ENCODE measurements at places on chromosomes 16 and 17. TPM values are rescaled to one million over a fixed set of nuclear protein-coding genes. Genes with fewer than 3 reads are reported as not detected.
A peak's percentile ranks its signal among the peaks of the same experiment; 100 is the strongest.

SPG7 gene
- total RNA-seq = 48.0 TPM

LGALS9B gene
- 14.3 TPM for total RNA-seq

KRTAP3-1 gene
- not detected for total RNA-seq

C17orf100 gene
- 1.7 TPM for total RNA-seq

SNN gene
- 19.1 TPM for total RNA-seq

PRRT2 gene
- total RNA-seq = not detected

GRCh38 chr16:21650521-21650920, 1.9 kb downstream of the IGSF6 start:
- ATAC-seq = no peak

- ATAC-seq = peak; percentile 13
These were observed 676 bp upstream of the KRT13 start for GRCh38 chr17:41505809-41506767.

- ATAC-seq = no peak
These were observed 218.0 kb upstream of the CNTNAP4 start for GRCh38 chr16:76059186-76059585.

DNA sequence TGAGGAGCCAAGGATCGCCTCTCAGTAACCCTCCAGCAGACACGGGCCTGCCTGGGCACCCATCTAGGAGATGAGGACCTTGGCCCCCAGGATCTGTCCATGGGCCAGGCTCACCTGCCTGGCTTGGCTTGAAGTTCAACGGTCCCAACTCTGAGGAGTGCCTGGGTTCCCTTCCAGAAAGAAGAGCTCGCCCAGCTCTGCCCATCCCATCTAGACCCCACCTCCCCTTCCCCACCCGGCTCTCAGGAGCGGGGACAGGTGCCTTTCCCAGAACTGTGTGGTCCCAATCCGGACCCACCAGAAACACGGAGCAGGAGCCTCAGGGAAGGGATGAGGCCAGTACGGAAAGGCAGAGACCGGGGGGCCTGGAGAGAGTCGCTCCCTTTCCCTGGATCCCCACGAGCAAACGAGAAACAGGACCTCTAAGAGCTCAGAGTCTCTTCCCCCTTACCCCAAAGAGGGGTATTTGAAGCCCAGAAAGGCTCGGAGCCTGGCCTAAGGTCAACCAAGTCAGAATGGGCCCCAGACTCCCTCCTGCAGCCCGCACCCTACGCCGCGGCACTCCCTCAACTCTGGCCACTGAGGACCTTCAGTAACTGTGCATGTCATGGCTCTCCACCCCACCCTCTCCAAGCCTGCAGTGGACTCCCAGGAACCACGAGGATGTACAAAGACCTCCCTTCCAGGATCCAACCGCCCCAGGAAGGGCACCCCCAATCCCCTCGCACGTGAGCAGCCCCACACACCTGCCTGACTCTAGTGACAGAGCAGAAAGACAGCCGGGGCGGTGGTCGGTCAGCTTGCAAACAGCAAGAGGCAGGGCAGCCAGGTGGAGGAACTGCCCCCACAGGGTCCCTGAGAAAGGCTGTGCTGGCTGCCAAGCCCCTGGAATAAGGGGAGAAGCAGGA, 5.4 kb downstream of the CLUH start:
- ATAC-seq = no peak

DNA sequence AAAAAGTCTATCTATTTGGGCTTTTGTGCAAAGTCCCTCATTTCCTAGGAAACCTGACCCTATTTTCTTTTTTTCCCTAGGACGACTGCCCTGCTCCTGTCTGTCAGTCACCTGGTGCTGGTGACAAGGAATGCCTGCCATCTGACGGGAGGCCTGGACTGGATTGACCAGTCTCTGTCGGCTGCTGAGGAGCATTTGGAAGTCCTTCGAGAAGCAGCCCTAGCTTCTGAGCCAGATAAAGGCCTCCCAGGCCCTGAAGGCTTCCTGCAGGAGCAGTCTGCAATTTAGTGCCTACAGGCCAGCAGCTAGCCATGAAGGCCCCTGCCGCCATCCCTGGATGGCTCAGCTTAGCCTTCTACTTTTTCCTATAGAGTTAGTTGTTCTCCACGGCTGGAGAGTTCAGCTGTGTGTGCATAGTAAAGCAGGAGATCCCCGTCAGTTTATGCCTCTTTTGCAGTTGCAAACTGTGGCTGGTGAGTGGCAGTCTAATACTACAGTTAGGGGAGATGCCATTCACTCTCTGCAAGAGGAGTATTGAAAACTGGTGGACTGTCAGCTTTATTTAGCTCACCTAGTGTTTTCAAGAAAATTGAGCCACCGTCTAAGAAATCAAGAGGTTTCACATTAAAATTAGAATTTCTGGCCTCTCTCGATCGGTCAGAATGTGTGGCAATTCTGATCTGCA, 12.9 kb downstream of the TMEM98 start:
- ATAC-seq = no peak

DNA sequence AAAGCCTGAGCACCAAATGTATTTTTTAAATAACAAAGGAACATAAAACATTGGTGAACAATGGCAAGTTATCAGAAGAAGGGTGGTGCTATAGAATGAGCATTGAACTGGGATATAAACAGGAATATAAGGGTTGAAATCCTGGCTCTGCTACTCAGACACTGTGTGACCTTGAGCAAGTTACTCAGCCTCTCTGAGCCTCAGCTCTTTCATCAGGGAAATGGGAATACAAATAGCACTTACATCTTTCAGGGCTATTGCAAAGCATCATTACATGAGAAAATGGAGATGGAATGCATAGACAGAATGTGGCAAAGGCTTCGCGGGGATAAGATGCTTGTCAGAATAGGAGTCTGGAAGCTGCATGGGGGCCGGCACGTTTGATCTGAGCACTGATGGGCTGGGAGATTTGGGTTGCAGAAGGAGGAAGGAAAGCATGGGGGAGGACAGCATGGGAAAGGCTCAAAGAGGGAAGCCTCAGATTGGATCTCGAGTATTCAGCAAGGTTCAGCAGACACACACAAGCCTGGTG, 4.8 kb upstream of the CDH5 start:
- no peak for ATAC-seq

DNA sequence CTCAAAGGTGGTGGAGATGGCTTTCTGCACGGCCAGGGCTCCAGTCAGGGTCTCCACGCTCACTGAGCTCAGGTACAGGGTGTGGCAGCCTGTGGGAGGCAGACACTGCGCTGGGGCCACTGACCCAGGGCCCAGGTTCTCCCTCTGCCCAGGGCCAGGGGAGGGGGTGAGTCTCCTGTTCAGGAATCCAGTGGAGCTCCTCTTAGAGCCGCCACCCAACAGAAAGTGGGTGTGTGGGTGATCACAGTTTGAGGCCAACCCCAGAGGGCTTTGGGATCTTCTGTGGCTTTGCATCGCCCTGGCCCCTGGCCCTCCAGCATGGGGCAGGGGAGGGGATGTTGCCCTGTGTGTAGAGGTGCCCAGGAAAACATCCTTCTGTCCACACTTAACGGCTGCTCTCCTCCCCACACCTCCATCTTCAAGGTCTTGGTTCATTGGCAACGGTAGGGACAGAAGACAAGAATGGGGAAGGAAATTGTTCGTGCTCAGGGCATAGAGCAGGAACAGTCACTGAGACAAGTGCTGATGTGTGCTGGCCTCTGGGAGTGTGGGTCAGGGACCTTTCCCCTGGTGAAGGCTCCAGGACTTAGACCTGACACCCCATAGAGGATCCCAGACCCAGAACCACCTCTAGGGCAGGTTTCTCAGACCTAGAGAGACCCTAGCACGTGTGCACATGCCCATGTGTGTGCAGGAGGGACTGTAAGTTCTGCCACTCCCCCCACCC, 21.5 kb downstream of the TNS4 start:
- ATAC-seq = peak; percentile 11

GRCh38 chr16:20675488-20676267, 21.8 kb downstream of the ACSM1 start:
- ATAC-seq = peak; percentile 87

- no peak for ATAC-seq
These were observed 99.7 kb downstream of the ELAC2 start for GRCh38 chr17:12918142-12918541.

DNA sequence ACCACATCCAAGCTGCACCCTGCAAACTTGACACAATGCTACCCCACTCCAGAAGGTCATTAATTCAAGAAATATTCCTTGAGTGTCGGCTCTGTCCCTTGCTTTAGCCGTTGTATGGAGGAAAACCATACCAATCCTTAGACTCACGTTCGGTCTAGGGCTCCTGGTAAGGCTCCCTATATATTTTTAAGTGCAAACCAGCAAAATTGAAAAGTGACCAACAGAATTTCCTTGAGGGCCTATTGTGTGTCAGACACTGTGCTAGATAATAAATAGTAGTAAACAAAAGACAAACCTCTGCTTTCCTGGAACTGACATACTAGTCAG, 390 bp upstream of the BBS2 start:
- ATAC-seq = no peak

GRCh38 chr16:86424398-86424797, 85.9 kb upstream of the FOXF1 start:
- no peak for ATAC-seq

DNA sequence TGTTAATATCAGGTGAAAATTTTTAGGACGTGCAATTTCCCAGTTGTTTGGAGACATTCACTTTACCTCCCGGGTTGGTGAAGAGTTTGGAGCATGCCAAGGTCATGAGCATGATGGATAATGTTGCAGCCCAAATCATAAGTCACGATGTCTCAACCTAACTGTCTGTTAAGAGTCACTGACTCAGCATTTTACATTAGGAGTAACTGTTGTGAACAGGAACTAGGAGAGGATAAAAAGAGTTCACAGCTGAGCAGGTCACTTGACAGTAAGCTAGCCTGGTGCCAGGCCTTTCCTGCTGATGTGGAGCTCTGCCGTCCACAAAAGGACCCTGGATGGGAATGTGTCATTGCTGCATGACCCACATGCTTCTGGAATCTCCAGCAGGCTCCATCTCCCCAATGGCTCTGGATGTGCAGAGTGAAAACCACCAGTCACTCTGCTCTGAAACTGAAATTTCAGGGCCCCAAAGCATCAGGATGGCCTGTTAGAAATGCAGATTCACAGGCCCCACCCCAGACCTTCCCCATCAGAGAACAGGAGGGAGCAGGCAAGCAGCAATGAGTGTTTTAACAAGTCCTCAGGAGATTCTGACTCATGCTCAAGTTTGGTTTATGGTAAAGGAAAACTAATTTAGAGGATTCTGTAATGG, 371.6 kb upstream of the MAF start:
- peak; percentile 45 for ATAC-seq
